Neural progenitor cell (in vitro differentiated cells): ENCODE measurements at places on chromosomes 7 and 10. TPM values are rescaled to one million over a fixed set of nuclear protein-coding genes. Genes with fewer than 3 reads are reported as not detected.

DNA sequence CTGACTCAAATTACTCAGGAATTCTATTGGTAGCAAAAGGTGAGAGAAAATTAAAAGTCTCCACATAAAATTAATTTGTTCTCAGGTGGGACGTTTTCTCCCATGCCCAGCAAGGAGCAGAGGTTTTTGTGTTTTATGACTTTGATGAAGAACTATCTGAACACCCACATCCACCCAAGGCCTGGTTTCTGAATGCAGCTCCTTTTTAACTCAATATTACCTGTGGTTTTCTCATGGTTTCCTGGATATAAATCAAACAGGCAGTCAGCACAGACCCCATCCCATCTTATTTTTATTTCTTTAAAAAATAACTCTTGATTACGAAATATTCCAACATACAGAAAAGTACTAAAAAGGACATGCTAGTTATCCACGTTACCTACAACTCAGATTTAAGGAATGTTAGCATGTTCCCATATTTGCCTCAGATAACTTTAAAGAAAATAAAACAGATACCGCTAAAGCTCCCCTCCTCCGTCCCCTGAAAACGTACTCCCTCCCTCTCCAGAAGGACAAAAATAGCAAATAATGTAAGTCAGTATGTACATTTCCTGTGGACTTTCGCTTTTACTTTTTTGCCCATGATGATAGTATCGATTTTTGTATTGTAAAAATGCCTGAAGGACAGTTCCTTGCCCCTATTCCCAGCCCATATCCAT is 43.4 kb downstream of the GLI3 start:
- no peak for DNase-seq

DNA sequence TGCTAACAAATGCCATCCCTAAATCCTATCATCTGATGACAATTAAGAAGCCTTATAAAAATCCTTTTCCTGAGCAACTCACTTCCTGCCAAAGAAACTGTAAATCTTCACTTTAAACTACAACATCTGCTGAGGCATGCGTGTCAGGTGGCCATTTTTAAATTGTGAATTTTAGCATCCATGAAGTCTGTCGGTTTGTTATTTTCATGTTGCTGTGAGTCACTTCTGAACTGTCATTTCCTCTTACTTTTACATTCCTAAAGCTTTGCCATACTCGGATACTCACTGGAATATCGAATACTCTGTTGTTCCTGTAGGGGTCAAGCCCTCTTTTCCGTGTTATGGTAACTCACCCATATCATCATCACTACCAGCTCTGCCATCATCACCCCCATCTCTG is 34.3 kb upstream of the TMEM26 start:
- DNase-seq, result no peak

DNA sequence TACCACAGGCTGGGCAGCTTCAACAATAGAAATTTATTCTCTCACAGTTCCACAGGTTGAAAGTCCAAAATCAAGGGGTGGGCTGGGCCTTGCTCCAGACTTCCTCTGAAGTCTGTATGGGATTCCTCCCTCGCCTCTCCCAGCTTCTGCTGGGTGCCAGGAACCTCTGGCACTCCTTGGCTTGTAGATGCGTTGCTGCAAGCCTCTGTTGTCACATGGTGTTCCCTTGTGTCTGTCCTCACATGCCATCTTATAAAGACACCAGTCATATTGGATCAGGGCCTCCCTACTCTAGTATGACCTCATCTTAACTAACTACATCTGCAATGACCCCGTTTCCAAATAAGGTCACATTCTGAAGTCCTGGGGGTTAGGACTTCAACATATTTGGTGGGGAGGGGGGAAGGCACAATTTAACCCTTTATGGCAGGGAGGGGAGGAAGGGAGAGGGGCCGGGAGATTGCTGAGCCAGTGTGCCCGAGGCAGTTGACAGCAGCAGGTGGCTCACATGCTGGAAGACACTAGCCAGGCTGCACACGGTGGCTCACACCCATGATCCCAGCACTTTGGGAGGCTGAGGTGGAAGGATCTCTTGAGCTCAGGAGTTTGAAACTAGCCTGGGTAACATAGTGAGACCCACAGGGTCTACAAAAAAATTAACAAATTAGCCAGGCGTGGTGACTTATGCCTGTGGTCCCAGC is 18.8 kb downstream of the ZNF282 start:
- DNase-seq, result no peak

DNA sequence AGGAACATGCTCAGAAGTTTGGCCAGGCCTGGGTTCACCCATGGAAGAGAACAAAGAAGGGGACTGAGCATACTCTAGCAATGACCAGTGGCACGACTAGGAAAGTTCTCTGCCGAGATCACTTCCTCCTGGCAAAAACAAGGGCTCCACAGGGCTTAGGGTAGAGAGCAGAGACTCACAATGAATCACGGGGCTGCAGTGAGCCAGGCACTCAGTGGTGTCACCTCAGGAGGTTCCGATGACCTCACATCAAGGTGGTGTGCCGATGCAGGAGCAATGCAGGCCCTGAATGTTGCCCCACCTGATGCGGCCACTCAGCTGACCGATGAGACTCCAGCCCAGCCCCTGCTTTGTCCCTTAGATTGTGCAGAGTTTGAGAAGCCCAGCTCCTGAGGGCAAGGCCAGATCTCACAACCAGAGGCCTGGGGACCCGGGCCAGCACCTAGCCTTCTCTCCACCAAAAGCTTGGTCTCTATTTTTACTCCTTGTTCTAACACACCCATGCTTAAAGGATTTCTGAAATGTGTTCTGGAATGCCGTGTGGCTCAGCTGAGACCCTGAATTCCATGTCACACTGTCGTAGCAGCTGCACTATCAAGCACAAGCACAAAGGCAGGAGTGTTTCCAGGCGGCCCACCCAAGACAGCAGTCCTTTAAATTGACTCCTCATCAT is 60.9 kb downstream of the COBL start:
- peak; percentile 34 for DNase-seq

- no peak for DNase-seq
Observed at GRCh38 chr7:106175507-106175906, 63.4 kb upstream of the SYPL1 start.

The ZNF398 gene
- total RNA-seq, result 9.9 and 12.2 TPM in 2 replicates

DNA sequence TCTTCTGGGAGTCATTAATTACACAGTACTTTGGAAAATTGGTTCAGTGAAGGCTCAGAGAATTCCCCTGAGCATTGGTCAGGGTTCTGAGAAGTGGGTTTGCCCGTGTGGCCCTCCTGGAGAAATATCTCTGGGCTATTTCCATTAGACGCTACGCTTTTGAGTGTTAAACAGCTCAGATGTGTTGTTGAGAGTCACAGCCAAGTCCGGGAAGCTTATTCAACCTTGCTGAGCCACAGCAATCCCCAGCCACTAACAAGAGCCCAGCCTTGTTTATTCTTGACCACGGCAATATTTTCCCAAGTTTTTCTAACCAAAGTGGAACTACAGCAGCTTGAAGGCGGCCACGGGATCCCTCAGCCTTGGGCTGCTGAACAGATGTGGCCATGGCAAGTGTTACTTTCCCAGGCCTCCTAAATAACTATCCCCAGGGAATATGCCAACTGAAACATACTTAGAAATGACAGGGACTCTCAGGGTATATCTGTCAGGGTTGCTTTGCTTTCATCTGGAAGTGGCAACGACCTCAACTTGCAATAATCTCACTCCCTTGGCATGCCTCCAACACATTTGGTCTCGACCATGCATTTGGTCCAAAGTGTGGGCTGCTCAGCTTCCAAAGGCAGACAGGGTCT is 214.7 kb downstream of the EMX2 start:
- no peak for DNase-seq

- DNase-seq, result no peak
Observed at GRCh38 chr10:70647086-70647485, 25.2 kb upstream of the ADAMTS14 start.

The CFAP70 gene
- 1.1 and 1.7 TPM in 2 replicates for total RNA-seq

DNA sequence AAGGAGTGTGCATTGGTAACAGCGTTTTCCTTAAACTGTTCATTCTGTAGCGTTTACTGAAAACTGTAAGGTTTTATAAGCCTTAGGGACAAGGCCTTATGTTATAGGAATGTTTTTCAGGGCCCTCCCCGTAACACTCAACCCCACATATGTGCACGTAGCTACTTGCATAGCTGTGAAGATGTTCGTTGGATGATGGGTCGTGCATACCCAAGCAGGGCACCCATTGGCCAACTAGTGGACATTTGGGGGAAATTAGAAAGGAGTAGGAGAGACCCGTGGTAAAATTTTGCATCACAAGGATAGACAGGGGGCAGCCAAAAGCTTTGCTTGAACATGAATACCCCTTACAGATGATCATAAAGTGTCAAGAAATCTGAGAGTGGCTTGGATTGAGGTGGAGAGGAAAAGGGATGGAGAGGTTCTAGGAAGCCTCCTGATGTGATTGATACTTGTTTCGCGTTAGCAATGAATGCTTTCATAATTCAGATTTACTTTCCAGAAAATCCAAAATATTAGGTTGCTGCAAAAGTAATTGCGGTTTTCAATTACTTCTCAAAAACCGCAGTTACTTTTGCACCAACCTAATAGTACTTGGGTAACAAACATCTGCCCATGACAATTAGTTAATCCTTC is 878 bp downstream of the SEC61A2 start:
- DNase-seq, result peak; percentile 76

- no peak for DNase-seq
Observed at GRCh38 chr7:66256281-66256680, 51.1 kb downstream of the TPST1 start.

The DMBT1 gene
- not detected in 2 replicates for total RNA-seq

GRCh38 chr10:1368842-1369171 is 312.6 kb downstream of the WDR37 start:
- DNase-seq, result peak; percentile 83

The VPS37D gene
- total RNA-seq, result 7.0 and 24.6 TPM in 2 replicates
